ENCODE measurements at places on chromosomes 16 and 17.
A peak's percentile ranks its signal among the peaks of the same experiment; 100 is the strongest.

GRCh38 chr16:75919664-75920063 lies 193.4 kb upstream of the CPHXL start:
- DNase-seq: no peak

GRCh38 chr16:27790546-27791403 lies 240.8 kb downstream of the KATNIP start:
- DNase-seq: no peak

- no peak for DNase-seq
Observed at GRCh38 chr17:6061290-6061689, 8.9 kb upstream of the WSCD1 start.

GRCh38 chr17:78515480-78515879 lies 61.7 kb downstream of the DNAH17 start:
- DNase-seq: no peak

- DNase-seq: no peak
Observed at GRCh38 chr16:30983289-30983889, 1.6 kb upstream of the HSD3B7 start.

DNA sequence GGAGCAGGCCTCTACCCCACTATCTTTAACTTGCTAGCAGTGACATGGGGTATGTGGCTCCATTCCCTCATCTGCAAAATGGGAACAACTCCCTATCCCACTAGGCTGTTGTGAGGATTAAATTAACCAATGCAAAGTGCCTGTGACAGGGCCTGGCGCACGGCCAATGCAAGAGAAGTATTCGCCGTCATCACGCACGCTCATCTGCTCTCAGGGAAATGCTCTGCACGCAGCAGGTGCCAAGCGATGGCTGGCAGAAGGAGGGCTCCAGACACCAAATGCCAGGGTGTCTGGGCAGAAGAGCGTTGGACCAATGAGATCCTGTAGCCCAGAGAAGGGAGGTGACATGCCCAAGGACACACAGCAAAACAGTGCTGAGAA lies 17.3 kb downstream of the FAM83G start:
- DNase-seq: no peak

DNA sequence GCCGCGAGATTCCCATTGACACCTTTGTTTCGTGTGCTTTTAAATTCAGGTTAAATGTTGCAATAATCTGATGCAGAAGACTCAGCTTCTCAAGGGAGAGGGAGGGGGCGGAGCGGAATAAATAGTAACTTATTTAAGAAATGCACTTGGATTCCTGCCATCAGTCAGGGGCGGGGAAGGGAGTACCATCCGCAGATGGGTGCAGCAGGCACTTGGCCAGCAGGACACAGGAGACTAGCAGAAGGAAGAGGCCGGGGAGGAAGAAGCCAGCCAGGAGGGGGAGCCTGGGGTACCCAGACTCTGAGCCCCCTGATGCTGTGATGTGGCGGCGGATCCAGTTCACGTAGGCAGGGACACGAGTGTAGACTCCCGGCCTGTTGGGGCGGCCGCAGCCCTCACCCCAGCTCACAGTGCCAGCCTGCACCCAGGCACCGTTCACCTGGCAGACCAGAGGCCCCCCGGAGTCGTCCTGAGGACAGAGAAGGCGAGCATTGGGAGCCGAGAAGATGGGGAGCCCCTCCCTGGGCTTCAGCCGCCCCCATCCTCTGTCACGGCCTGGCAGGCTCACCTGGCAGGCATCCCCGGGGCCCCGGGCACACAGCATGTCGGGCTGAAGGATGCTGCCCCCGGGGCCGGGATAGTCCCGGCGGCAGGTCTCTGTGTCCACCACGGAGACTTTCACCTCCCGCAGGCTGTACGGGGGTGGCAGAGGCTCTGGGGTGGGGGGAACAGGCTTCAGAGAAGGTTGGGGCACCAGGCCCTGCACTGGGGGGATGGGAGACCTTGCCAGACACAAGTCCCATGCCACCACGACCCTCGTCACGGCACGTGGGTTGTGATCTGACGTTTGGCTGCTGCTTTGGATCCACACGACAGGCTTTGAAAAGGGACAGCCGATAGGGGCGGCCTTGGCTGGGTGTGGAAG lies 3.2 kb downstream of the TPSG1 start:
- no peak for DNase-seq

DNA sequence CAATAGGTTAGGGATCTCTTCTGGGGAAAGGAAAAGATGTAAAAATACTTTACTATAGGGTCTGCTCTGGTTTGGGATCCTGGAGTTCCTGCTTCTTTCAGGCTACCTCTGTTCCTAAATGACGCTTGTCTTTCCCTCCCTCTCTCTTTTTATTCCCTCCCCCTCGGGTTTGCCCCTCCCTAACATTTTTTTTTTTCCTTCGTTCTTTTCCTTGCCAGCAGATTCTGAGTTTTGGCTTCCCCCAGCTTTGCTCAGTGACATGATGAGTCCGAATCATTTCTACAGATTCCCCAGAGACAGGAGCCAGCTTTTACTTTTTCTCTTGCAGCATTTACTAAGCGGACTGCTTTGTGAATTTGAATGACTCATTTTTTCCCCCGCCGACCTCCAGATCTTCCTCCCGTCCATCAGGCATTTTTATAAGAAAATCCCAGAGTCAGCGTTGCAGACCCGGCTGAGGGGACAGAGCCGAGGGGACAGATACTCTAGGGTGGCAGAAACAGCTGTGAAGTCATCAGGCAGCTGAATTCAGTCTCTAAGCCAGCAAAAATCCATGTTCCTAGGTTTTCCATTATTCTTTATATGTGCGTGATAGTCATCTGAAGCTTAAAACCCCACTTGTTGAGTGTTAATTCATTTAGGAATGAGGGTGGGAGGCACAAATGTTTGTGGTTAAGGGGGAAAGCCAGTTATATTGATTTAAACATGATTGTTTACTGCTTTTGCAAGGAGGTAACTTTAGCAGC lies at the start of gene TMEM100:
Gene TMEM100 (minus strand): TSS at position 123 of the 746 bp plus-strand sequence. CDS start 1,794 bp downstream, outside the sequence.
- no peak for DNase-seq

DNA sequence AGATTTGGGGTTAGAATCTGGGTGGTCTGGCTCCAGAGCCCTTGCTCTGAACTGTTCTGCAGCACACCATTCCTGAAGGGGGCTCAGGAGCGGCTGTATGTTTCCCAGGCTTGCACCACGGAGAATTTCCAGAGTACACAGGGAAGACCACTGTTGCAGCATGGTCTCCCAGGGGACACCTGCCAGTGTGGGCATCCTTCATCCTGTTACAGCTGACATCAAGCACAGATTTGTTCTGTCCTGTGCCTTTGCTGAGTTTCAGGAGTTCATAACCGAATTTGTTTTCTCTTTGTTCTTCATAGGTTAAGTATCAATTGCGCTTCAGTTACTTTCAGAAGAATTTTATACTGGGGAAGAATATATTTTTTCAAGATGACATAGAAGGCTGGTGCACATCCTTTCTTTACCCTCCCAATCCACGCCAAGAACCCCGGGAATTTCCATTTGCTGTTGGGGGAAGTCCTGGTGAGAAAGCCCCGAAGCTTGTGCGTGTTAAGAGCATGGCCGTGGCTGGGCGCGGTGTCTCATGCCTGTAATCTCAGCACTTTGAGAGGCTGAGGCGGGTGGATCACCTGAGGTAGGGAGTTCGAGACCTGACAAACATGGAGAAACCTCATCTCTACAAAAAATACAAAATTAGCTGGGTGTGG lies 26.3 kb upstream of the ABCA3 start:
- DNase-seq: no peak

DNA sequence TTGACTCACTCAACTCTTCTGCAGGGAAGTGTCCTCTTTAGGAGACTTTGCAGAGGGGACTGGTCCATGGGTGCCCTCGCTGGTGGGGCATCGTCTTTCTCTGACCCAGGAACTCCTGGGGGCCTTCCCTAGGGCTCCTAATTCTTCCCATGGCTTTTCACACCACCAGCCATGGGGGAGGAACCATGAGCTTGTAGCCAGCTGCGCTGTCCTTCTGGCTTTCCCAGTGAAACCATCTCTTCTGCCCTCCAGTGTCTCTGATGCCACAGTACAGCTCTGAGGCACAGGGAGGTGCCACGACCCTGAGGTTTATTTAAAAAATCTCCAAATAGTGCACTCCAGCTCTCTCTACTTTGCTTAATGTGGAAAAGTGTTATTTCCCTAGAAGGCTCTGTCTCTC lies 78.6 kb downstream of the SDR42E1 start:
- DNase-seq: no peak

DNA sequence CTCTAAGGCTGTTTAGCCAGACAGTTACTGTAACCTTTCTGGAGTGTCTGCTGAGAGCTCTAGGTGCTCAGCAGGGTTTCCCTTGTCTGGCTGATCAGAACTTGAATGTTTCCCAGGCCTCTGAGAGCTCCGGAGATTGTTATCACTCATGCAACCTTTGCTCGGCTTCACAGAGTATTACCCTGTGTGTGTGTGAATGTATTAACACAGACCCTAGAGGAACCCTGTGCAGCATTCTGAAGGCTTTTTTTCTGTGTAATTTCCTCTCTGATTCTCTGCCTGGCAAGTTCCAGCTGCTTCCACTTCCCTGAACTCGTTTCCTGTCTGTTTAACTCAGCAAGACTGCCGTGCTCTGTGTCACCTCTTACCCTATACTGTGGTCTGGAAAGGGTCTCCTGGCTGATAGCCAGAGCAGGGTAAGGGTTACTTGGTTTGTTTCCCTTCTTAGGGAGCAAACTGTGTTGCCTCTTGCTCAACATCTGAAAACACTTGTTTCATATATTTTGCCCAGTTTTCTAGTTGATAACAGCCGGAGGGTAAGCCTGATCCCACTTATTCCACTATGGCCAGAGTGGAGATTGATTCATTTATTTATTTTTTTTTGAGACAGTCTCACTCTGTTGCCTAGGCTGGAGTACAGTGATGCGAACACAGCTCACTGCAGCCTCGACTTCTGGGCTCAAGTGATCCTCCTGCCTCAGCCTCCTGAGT lies 21.7 kb downstream of the PRMT7 start:
- DNase-seq: peak; percentile 32
